ENCODE measurements at places on chromosomes 5 and 9.

GRCh38 chr5:83686251-83686650, 34.4 kb downstream of the HAPLN1 start:
- no peak for DNase-seq

- DNase-seq, result no peak
Observed at GRCh38 chr9:95840074-95840473, 35.4 kb upstream of the ERCC6L2 start.

- peak; percentile 16 for DNase-seq
Observed at GRCh38 chr5:38751103-38751502, 94.7 kb upstream of the OSMR start.

GRCh38 chr5:113246361-113246870, 188.4 kb downstream of the TSSK1B start:
- DNase-seq, result peak; percentile 80

GRCh38 chr9:134099123-134099761, 31.4 kb upstream of the BRD3 start:
- DNase-seq, result peak; percentile 59

DNA sequence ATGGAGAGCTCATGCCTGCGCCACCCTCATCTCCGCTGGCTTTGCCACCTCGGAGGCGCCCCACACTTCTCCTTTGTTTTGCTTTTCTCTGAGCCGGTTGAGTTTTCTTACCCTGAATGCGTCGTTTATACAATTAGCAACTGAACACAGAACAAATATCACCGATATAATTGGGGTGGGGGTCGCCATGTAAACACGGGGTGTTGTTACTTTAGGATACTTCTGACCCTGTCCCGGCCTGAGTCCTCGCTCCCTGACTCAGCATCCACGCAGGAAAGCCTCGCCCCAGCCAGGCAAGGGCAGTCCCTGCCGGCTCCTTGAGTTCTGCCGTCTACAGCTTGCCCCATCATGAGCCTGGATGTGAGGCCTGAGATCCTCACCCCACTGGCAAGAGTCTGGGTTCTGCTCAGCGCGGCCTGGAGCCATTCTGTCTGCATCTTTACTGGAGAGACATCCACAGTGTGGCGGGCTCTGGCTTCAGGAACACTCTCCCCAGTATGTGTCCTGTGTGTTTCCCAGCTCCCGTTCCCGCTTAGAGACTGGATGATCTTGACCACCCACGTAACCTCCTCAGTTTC, 5.5 kb downstream of the NKX2-5 start:
- no peak for DNase-seq

- DNase-seq, result no peak
Observed at GRCh38 chr5:73280386-73280785, 107.4 kb downstream of the TMEM174 start.

- DNase-seq, result no peak
Observed at GRCh38 chr5:74017112-74017511, 391.1 kb downstream of the ARHGEF28 start.

DNA sequence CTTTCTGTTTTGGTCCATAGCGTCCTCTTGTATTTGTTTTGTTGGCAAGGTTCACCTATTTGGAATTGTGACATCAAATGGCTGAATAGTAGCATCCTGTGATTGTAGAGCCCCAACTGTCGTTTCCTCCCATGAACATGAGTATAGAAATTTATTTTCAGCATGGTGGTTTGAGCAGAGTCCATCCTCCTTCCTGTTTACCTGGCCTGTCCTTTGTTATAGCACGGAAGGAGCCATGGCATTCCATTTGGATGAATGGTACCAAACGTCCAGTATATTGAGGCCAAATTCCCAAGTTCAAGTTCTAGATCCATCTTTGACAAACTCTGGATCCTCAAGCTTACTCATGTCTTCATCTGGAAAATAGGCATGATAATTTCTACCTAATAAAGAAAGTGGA, 16.8 kb downstream of the RASGRF2 start:
- no peak for DNase-seq

DNA sequence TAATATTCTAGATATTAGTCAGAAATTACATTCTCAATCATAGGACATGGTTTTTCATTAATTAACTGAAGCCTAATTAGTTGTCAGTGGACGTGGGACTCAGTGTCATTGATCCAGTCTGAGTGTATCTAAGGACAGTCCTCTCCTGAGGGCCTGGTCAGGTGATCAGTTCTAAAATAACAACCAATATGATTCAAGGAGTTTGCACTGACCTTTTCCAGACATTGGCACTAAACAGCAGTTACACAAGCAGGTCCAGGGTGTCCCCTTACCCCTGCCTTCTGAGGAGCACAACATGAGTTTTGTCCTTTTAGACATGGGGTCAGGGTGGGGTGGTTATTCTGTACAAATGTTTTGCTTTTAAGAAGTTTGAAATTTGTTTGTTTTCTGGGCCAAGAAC, 97.8 kb downstream of the CMYA5 start:
- no peak for DNase-seq

- no peak for DNase-seq
Observed at GRCh38 chr9:90909225-90909624, 107.6 kb downstream of the SYK start.

DNA sequence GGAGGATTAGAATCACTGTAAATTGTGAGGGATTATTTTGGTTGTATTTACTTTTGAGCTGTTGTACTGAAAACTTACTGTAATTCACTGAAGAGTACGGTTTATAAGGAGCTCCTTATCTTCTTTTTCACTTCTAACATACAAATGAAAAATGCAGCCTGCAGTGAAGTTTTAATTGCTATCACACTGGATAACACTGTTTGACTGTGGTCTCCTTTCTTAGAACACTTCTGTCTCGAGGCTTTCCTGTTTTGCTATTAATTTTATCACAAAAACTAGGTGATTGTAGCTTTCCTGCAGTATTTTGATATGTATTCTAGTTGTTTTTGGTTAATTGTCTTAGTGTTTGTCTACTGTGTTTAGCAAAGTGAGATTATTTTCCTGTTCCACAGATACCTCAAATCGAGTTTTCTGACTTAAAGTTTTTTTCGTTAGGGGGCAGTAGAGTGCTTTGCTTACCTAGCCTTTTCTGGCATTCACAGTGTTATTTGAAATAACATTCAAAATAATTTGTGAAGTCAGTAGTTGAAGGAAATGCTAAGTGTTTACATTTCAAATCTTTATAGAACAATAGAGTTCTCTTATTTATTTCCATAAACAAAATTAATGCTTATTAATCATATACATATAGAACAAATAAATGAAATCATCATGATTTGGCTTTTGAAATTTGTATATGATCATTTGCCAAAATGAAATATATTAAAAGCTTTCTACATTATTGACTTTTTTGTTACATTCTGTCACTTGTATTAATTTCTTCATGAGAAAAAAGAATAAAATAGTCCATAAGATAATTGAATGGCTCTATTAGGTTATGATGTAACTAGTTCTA, 52.9 kb downstream of the COMMD10 start:
- peak; percentile 76 for DNase-seq

DNA sequence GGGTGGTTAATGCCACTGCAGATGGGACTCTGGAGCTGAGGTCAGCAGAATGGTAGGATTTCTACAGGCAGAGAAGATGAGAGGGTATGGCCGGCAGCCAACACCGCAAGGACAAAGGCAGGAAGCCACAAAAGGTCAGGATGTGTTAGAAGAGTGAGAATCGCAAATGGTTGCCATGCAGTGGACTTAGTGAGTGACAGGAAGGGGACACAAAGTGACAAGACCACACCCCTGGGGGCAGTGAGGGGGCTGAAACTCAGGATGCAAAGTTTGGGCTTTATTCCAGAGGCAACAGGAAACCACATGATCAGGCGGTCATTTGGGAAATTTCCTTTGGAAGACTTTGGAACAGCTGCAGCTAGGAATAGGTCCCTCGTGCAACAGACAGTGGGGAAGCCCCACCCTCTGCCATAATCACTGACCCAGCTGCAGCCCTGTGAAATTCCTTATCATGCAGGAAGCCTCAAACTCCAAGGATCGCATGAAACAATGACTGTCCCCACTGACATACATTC, 14.2 kb upstream of the CCDC180 start:
- peak; percentile 57 for DNase-seq

DNA sequence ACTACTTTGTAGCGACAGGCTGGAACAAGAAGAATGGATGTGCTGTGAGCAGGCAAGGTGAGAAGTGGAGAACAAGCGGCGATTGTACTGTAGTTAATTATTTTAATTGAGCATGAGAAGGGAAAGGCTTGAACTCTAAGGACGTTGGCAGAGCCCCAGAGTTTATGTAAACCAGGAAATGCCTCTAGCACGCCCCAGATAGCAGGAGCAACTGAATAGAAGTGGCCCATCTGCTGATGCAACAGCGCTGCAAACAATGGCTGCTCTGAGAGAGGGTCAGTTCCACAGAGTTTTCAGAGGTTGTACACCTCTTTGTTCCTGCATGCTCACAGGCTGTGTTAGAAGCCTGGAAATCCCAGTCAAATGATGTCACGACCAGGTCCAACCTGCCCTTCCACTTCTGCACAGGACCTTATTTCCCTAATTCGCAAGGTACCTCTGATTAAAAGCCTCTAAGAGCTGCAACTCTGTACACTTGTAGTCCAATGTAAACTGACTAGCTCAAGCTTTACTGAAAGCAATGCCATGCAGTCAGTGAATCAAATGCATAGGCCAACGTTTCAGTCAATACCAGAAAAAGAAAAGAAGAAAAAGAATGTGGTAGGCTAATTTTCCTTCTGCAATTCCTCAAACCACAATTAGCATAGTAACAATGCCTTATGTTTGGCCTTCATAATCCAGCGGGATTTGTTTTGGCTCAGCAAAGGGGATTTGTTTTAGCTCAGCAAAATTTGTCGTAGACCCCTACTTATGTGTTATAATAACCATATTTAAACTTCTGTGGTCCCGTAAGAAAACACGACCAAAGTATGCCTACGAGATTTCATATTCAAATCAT, 119.6 kb upstream of the RETREG1 start:
- peak; percentile 75 for DNase-seq

GRCh38 chr5:57513785-57514184, 31.2 kb upstream of the ACTBL2 start:
- no peak for DNase-seq

DNA sequence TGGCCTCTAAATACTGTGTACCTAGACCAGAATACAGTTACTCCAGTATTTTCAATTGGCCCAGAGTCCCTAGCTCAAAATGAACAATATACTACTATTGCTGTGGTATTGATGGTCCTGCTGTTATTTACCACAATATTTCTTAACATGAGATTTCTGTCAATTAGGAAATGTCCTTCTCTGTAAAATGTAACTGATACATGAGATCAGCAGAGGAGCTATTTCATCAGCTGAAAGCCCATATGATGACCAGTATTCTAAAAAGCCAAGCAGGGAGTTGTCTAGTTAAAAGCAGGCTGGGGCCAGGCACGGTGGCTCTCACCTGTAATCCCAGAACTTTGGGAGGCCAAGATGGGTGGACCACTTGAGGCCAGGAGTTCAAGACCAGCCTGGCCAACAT, 187.7 kb upstream of the PTGER4 start:
- no peak for DNase-seq

DNA sequence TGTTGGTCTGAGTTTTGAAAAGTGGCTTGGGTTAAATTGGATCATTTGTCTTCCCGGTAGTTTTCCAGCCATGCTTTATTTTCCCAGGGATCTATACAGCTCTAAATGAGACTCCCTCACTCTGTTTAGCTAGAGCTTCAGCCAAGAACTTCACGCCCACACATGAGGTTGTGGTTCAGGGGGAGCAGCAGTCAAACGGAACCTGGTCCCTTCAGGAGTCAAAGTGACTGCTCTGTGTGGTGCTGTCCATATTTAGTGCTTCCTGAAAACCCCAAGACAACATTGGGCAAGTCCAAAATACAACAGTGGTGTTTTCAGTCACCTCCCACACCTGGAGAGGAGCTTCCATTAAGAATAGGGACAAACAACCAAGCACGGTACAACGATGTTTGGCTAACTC, 90.5 kb downstream of the ANKH start:
- DNase-seq, result peak; percentile 12

DNA sequence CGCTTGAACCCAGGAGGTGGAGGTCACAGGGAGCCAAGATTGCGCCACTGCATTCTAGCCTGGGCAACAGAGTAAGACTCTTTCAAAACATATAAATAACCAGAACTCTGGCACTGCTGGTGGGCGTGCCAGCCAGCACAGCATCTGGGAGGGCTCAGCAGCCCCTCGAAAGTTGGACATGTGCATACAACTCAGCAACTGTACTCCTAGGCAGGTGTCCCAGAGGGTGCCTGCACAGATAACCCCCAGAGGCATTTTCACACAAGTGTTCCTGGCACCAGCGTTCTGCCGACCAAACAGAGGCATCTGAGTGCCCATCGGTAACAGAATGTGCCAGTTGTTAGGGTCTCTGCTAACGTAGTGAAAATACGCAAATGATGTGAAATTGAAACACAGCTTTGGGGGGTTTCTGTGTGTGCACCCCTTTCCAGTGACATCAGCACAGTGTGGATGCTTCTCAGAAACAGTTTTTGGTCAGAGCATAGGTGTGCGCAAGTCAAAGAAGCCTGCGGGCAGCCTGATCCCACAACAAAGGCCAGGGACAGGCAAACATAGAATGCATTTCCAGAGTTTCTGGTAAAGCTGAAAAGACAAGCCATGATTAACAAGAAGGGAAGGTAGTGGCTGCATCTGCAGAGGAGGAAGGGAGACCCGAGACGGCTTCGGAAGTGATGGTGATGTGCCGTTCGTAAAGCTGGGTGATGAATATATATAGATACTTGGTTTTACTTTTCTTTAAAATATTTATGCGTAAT, 190.2 kb downstream of the CACNA1B start:
- no peak for DNase-seq

GRCh38 chr5:146130440-146131045, 25.2 kb upstream of the PLAC8L1 start:
- DNase-seq, result peak; percentile 64

GRCh38 chr5:175681968-175682340, 24.1 kb downstream of the HRH2 start:
- no peak for DNase-seq

GRCh38 chr5:91978221-91978882, 595.2 kb upstream of the ARRDC3 start:
- no peak for DNase-seq

GRCh38 chr5:162886717-162887116, 550.7 kb upstream of the CCNG1 start:
- DNase-seq, result no peak

- DNase-seq, result peak; percentile 1
Observed at GRCh38 chr5:92329759-92330158, 946.6 kb upstream of the ARRDC3 start.

Measured in cardiac fibroblast (primary cell).